Body of pancreas (tissue), 4 donors: ENCODE measurements at places on chromosomes 16 and 17. TPM values are rescaled to one million over a fixed set of nuclear protein-coding genes. Genes with fewer than 3 reads are reported as not detected.
A peak's percentile ranks its signal among the peaks of the same experiment; 100 is the strongest.

GRCh38 chr16:55506708-55507107, 2.2 kb upstream of the LPCAT2 start:
- H3K27me3 ChIP-seq: no peaks in the 10 kb centered on the region
- peaks cover 36% of the 10 kb centered on the region for H3K4me1 ChIP-seq
- H3K27ac ChIP-seq: no peak overlapping the region
- H3K36me3 ChIP-seq: no peaks in the 10 kb centered on the region
- DNase-seq: no peak
- H3K4me3 ChIP-seq: no peak overlapping the region

- no peak overlapping the region for H3K27ac ChIP-seq
- H3K27me3 ChIP-seq: no peaks in the 10 kb centered on the region
- no peak overlapping the region for H3K4me3 ChIP-seq
- no peak for DNase-seq
- no peaks in the 10 kb centered on the region for H3K36me3 ChIP-seq
Observed at GRCh38 chr16:69077251-69077650, 28.2 kb upstream of the HAS3 start.

DNA sequence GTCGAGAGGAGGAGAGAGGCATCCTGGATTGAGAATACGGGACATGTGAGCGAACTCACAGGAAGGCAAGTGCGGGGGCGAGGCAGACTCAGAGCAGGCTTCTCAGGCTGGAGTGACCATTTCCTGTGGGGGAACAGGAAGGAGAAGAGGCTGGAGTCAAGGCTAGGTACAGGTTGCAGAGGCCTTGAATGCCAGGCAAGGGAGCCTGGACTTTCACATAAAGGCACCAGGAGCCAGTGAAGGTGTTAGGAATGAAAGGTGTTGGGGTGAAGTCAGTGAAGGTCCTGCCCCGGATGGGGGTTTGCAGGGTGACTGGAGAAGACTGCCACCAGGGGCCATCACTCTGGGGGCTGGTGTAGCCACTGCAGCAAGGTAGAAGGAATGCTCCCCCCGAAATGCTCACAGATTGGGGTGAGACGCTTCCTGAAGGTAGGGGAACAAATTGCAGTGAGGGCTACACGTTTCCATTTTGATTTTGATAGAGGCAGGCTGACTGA, 5.3 kb upstream of the GPRC5C start:
- no peaks in the 10 kb centered on the region for H3K36me3 ChIP-seq
- H3K4me3 ChIP-seq: no peak overlapping the region
- no peak for DNase-seq
- peak overlapping the region; percentile 72 for H3K27ac ChIP-seq

- H3K27ac ChIP-seq: no peak overlapping the region
- peaks cover 9% of the 10 kb centered on the region for H3K4me1 ChIP-seq
- DNase-seq: no peak
- peaks cover 52% of the 10 kb centered on the region for H3K27me3 ChIP-seq
Observed at GRCh38 chr16:1069154-1069553, 3.4 kb upstream of the SSTR5 start.

DNA sequence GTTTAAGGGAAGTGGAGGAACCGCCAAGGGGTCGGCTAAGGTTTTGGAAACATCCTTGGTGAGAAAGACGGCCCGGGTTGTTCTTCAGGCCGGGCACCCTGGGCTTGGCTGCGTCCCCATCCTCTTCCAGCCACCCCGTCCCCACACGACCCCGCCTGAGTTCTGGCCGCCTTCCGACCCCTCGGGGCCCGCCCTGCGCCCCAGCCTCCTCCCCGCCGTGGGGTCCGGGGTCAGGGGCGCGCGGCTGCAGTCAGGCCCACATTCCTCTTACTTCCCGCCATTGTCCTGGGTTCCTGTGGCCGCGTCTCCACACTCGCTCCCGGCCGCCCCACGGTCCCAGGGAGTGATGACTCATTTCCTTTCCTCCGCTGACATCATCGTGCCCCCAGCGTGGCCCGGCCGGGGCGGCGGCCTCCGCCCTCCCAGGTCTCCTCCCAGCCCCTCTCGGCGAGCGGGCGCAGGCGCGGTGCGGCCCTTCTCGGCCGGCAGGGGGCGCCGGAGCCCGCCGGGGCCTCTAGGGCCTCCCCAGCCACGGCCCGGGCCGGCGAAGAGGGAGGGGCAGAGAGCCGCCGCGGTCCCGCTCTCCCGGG, 59.6 kb downstream of the WSB1 start:
- peak overlapping the region; percentile 67 for H3K4me3 ChIP-seq
- DNase-seq: peak; percentile 94
- H3K27ac ChIP-seq: peak overlapping the region; percentile 96
- no peaks in the 10 kb centered on the region for H3K36me3 ChIP-seq
- peaks cover 22% of the 10 kb centered on the region for H3K4me1 ChIP-seq

DNA sequence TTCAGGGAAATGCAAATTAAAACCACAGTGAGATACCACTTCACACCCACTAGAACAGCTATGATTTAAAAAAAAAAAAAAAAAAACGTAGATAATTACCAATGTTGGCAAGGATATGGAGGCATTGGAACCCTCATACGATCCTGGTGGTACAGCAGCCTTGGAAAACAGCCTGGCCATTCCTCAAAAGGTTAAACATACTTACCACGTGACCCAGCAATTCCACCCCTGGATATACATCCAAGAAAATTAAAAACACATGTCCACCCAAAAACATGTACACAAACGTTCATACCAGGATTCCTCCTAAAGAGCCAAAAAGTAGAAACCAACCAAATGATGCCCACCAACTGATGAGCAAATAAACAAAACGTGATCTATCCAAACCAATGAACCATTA, 68.1 kb downstream of the GAS7 start:
- no peak overlapping the region for H3K27ac ChIP-seq
- no peak for DNase-seq
- H3K4me3 ChIP-seq: no peak overlapping the region
- H3K4me1 ChIP-seq: no peaks in the 10 kb centered on the region
- no peaks in the 10 kb centered on the region for H3K36me3 ChIP-seq

DNA sequence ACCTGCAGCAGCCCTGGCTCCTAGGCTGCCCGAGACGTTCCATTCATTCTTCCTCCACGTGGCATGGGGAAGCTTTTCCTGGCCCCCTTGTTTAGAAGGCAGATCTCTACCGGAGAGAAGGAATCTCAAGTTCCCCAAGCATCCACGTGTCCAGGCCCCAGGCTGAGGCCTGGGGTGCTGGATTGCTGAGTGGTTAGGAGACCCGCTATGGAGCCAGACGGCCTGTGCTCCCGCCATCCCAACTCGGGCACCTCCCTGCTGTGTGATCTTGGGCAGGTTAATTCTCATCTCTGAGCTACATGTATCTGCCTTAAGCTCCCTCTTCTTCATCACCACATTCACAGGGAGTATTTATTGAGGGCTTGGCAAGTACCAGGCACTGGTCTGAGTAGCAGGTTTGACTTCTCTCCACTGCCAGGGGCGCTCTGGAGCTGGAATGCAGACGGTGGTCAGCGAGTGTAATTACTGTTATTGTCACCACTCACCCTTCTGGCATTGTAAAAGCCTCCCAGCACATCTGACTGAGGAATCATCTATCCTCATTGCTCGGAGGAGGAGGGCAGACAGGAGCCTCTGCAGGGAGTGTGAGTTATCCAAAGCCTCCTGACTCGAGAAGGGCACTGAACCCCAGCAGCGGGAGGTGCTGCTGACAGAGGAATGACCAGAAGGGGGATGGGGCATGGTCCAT, 1.1 kb upstream of the ADGRG1 start:
- DNase-seq: no peak
- no peaks in the 10 kb centered on the region for H3K36me3 ChIP-seq
- no peaks in the 10 kb centered on the region for H3K27me3 ChIP-seq
- H3K27ac ChIP-seq: no peak overlapping the region
- H3K4me3 ChIP-seq: no peak overlapping the region
- H3K4me1 ChIP-seq: peaks cover 60% of the 10 kb centered on the region

GRCh38 chr17:68660302-68660701, 59.1 kb upstream of the FAM20A start:
- H3K4me1 ChIP-seq: no peaks in the 10 kb centered on the region
- no peak overlapping the region for H3K27ac ChIP-seq
- DNase-seq: no peak
- H3K4me3 ChIP-seq: no peak overlapping the region

DNA sequence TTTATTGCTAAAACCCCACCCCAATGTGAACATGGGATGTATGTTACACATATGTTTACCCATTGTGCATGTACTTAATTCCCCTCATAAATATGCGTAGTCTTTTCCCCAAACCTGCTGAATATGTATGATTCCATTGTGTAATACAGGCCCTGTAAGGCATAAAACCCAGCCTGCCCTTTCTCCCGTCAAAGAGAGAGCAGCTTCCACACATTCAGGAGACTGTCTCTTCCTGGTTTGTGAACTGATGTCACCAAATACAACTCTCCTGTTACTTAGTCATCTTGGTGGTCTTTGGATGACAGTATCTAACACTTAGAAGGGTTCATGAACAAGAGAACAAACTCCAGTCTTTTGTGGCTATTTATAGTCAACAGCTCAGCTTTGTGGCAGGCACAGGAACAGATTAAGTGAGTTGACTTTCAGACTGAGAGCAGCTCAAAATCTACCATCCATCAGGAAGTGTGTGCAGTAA, 24.7 kb upstream of the TMC7 start:
- no peaks in the 10 kb centered on the region for H3K36me3 ChIP-seq
- no peak for DNase-seq
- no peaks in the 10 kb centered on the region for H3K4me1 ChIP-seq

GRCh38 chr17:80687839-80688238, 143.2 kb downstream of the RPTOR start:
- H3K27me3 ChIP-seq: no peaks in the 10 kb centered on the region
- H3K27ac ChIP-seq: no peak overlapping the region
- no peak overlapping the region for H3K4me3 ChIP-seq
- DNase-seq: no peak

DNA sequence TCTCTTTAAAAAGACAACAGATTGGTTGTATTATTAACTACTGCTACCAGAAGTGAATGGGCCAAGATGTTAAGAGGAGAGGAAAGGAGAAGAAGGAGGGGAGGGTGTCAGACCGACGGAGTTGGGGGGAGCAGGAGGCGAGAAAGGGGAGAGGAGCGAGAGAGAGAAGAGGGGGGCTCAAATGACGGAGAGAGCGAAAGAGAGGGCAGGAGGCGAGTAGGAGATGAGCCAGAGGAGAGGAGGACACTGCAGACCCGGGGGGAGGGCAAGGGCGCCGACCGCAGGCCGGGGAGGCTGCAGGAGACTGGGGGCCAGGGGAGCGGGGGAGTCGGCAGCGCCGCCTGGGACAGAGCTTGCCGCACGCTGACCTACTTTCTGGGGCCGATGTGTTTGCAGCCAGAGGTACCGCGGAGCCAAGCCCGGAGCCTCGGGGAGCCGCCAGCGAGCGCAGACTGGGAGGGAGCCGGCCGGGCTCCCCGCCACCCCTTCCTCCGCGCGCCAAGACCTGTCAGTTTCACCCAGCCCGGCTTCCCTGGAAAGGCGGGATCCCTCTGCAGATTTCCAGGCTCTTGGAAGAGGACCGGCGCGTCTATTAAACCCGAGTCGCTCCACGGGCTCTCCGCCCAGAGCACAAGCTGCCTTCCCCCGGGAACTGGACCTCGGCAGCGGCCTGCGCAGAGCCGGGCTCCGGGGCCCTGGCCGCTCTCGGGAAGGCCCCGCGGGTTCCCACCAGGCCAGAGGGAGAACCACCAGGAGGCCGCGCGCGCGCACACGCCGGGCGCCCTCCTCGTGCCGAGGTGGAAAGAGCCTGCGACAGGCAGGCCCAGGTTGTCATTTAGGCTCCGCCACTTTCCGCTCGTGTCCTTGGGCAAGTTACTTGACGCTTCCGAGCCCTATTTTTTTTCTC, 74.6 kb downstream of the CMC2 start:
- no peaks in the 10 kb centered on the region for H3K36me3 ChIP-seq
- peak overlapping the region; percentile 14 for H3K4me3 ChIP-seq
- no peaks in the 10 kb centered on the region for H3K27me3 ChIP-seq
- peaks cover 14% of the 10 kb centered on the region for H3K4me1 ChIP-seq
- H3K27ac ChIP-seq: no peak overlapping the region

DNA sequence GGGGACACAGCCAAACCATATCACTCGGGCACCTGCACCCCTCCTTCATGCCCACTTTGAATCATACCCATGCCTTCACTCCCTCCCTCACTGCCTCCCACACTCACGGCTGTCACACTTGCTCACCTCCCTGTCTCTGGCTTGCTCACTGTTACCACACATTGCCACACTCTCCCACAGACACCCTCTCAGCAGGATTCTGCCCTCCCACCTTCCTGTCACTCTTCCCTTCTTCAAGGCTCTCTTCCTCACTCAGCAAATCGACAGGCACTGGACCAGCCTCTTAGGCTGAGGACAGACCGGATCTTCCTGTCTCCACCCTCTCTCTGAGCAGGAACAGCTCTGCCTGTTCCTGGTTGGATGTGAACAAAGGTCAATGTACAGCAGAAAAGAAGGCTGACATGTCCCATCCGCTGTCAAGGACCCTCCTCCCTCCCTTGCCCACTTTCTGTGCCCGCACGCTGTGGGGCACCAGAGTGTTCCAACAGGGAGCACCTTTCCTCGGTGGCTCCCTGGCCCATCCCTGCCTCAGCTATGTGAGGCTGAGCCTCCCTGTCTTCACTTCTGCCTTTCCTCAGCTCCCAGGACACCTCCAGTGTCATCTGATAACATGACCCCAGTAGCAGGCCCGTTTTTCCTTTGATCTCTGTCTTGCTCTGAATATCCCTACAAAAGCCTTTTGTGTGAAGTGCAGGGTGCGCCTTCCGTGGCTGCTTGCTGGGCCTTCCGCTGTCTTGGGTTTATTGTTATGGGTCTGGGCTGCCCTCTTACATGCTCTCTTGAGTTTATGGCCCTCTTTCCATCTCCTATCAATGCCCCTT, 47.0 kb downstream of the CCDC182 start:
- H3K36me3 ChIP-seq: no peaks in the 10 kb centered on the region
- no peaks in the 10 kb centered on the region for H3K27me3 ChIP-seq
- DNase-seq: no peak
- no peaks in the 10 kb centered on the region for H3K4me1 ChIP-seq
- no peak overlapping the region for H3K27ac ChIP-seq

DNA sequence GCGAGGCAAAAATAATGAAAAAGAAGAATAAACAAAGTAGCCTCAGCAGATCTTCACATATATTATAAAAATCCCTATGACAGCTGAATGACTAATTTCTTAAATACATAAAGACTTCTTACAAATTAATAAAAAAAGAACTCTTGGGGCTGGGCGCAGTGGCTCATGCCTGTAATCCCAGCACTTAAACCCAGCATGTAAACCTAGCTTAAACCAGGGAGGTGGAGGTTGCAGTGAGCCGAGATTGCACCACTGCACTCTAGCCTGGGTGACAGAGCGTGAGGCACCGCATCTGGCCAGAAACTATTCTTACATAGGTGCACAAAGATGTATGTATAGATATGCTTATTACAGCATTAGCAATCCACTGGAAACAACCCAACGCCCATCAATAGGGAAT, 27.7 kb downstream of the C17orf100 start:
- peaks cover 8% of the 10 kb centered on the region for H3K4me1 ChIP-seq
- no peaks in the 10 kb centered on the region for H3K36me3 ChIP-seq
- no peak for DNase-seq

GRCh38 chr16:57256601-57257395, 11.7 kb downstream of the ARL2BP start:
- no peak overlapping the region for H3K27ac ChIP-seq
- H3K4me3 ChIP-seq: no peak overlapping the region
- DNase-seq: no peak
- peaks cover 8% of the 10 kb centered on the region for H3K36me3 ChIP-seq

CRYBA1 gene
- total RNA-seq: not detected

C17orf100 gene
- 3.3 TPM for total RNA-seq

TTYH2 gene
- 8.0 TPM for total RNA-seq

CA7 gene
- total RNA-seq: not detected

USH1G gene
- total RNA-seq: under 0.01 TPM

CRYM gene
- total RNA-seq: 0.78 TPM

CDH11 gene
- 17.6 TPM for total RNA-seq

RPH3AL gene
- total RNA-seq: 77.1 TPM
